ENCODE measurements at places on chromosomes 3 and 15. TPM values are rescaled to one million over a fixed set of nuclear protein-coding genes. Genes with fewer than 3 reads are reported as not detected.

Gene ATP10A
- total RNA-seq, result 5.1 TPM

Gene CALML4
- 15.3 TPM for total RNA-seq

Gene GPR149
- total RNA-seq, result not detected

Gene GREM1
- total RNA-seq, result 0.35 TPM

Gene ASB14
- total RNA-seq, result 0.12 TPM

Gene SLC12A1
- 578 TPM for total RNA-seq

Gene GPR27
- total RNA-seq, result 9.0 TPM

Gene SYNPR
- total RNA-seq, result not detected

Gene CPNE4
- 0.53 TPM for total RNA-seq

Gene ADGRG7
- total RNA-seq, result not detected

Gene MNS1
- 2.5 TPM for total RNA-seq

Gene FSTL1
- total RNA-seq, result 397 TPM

Gene FETUB
- not detected for total RNA-seq

Gene CLEC3B
- total RNA-seq, result 64.5 TPM

Gene TAGLN3
- 0.76 TPM for total RNA-seq

Gene CXCR6
- 0.12 TPM for total RNA-seq

Gene PLSCR4
- 32.8 TPM for total RNA-seq

Gene HOMER2
- total RNA-seq, result 27.0 TPM

Gene STRIT1
- 2.0 TPM for total RNA-seq

Gene B2M
- 1,012 TPM for total RNA-seq

Gene TGM4
- total RNA-seq, result not detected

Gene ZNF501
- 9.2 TPM for total RNA-seq

Gene PLSCR2
- total RNA-seq, result 0.47 TPM

Gene FXR1
- total RNA-seq, result 231 TPM

Gene PAK6
- 9.8 TPM for total RNA-seq

Gene ALDH1A2
- 157 TPM for total RNA-seq

Gene SHC4
- total RNA-seq, result 2.0 TPM

Data from metanephros (tissue), 2 donors.